T follicular helper cell (primary cell): ENCODE measurements at places on chromosomes 3 and 15.

DNA sequence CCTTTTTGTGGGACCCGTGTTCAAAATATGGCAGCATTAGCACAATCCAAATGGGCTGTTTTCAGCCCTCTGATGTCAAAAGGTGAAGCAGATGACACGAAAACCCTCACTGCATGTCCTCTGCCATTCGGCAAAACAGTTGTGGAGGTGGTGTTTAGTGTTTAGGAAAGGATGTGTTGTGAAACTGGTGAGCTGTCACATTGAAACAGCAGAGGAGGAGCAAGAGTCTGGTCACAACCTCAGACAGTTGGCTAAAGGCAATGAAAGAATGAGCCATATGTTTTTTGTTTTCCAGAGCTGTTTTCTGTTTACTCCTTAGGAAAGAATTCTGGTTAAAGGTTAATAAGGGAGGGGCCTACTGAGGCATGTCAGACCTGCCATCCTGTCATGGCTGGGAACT is 140.7 kb downstream of the VPS8 start:
- DNase-seq = no peak

DNA sequence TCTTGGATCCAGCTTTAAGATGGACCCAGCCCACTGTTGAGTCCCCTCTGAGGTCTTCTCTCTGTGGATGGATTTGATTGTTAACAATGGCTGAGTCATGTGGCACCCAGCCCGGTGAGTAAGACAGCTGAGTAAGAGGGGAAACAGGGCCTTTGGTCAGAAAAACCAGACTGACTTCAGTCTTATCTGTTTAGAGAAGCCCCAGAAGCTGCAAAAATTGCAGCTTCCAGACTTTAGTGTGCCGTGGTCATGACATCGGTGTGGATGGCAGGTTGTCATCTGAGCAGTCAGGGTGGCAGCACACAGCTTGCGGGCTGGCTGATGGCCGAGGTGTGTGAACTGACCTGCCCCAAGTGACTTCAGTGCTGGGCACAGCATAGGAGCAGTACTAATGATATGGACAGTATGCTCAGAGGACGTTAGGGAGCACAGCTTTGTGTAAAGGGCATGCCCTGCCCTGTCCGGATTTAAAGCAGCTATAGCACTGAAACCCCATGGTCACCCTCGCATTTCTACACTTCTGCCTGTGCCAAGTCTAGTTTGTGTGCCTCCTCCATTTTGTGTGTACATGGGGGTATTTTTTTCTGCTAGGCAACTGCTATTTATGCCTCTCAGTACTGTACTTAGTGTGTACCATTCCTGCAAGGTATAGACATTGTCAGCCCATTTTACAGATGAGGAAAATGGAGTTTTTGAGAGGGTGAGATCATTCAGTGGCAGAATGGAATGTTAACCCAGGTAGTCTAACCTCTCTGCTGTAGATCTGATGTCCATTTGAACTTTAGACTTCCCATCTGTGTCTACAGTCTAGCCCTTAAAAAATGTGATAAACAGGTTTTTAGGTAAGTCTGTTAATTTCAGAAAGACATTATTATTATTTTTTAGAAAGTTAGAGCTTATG is 44.4 kb downstream of the FLNB start:
- DNase-seq = no peak

GRCh38 chr3:187403768-187404288 is 35.6 kb downstream of the RTP4 start:
- no peak for DNase-seq

GRCh38 chr15:71313806-71314205 is 198.5 kb downstream of the THSD4 start:
- no peak for DNase-seq

DNA sequence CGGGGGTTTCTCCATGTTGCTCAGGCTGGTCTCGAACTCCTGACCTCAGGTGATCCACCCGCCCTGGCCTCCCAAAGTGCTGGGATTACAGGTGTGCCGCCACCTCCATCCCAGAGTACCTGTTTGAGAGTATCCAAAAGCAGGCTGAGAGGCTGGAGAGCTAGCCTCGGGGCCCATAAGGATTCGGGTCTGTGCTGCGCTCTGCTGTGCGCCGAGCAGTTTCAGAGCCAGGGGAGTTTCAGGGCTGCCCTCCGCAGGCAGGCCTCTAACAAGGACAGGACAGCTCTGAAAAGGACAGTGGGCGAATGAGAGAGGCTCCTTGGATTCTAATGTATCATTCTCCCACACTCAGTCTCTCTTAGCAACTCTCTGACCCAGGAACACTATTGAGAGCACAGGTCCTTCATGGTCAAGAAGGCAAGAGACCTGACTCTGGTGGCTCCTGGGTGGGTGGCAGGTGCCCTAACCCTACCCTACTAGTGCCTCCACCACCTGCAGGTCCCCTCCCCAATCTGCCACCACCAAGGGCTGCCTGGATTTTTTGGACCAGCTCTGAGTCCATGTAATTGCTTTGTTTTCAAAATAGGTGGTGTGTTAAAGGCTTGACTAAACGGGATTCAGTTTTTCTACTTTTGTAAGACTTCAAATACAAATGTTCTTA is 27.8 kb downstream of the MAGEF1 start:
- DNase-seq = no peak

DNA sequence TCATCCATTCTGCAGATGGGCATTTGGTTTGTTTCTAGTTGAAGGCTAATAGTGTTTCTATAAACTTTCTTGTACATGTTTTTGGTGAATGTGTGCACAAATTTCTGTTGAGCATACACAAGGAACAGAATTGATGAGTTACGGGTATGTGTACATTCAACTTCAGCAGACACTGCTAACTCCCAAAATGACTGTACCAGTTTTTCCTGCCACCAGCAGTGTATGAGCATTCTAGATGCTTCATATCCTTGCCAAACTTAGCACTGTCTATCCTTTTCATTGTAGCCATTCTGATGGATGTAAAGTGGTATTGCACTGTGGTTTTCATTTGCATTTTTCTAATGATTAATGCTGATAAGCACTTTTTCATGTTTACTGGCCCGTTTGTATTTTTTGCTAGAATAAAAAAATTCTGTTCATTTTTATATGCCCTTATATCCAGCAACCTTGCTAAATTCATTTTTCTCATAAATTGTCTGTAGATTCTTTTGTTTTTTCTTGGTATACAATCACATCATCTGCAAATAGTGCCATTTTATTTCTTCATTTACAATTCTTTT is 110.2 kb downstream of the ATP1B3 start:
- no peak for DNase-seq

DNA sequence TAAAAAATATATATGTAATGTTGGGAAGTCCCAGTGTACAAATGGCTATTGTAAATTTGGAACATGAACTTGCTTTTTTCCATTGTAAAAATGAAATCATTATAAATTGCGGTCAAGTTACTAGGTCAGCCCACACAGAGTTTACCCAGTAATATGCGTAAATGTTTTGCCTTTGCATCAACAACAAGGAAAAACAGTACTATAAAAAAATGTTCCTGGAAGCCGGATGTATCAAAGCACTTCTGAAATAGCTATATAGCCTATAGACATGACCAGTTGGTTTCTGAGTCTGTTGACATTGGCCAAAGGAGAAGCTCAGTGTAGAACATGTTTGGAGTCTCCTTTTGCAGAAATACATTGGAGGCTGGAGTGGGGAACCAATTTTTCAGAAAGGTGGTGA is 23.2 kb downstream of the CTNNB1 start:
- no peak for DNase-seq

DNA sequence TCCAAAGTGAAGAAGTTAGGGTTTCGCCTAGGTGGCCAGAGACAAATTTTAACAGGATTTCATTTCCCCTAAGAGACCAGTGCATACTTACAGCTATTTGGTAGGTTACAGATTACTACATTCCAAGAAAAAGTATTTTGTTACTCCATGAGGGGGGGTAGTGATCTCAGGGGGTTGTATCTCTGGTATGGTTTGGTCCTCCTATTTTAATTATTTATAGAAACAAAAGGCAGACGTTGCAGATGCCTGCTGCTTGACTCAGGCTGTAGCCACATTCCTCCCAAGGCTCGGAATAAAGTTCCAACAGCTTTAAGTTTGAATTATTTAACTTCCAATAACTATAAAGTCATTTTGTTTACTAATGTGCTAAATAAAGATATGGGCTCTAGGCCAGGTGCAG is 1.3 kb upstream of the TRIM59 start:
- DNase-seq = no peak

DNA sequence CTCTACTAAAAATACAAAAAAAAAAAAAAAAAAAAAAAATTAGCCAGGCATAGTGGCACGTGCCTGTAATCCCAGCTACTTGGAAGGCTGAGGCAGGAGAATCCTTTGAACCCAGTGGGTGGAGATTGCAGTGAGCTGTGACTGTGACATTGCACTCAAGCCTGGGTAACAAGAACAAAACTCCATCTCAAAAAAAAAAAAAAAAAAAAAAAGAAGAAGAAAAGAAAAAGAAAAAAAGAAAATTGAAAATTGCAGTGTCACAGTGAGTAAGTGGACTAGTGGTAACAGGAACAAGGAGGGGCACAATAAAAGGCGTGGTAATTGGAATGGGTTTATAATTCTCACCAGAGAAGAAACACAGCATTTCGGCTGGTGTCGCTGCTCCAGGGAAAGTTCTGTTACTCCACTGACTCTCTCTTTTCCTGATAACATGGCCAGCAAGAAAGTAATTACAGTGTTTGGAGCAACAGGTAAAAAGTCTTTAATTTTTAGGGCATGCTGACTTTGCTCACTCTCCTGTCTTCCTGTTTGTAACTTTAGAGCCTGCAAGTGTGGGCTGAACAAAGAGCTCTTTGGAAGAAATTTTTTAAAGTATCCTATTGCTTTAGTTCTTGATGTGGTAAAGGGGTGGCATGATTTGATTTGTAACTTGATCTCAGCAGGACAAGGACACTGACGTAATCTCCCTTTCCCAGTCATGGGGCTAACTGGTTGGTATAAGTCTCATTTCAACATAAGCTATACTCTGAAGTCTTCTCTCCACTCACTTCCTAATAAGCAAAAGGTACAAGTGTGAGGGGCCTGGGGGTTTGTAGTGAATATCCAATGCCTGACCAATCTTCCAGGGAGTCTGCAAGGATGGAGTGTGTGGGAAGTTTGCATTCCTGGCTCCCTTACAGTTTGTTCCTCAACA is 22.1 kb upstream of the TRA2B start:
- DNase-seq = no peak

DNA sequence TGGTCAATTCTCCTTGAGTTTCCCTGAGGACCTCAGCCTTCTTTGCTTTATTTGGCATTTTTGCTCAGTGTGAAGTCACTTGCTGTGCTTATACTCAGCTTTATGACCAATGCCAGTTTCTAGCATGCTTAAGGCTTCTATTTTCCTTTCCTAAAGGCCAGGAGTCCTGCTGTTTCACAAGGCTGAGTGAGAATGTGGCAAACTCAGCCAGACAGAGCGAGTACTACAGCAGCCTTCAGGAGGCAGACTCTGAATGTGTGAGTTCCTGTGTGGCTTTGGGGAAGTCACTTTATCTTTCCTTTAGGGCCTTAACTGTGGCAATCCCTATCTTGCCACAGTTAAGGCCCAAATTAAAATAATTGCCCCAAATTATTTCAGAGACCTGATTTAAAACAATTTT is 213.2 kb upstream of the MRPL3 start:
- DNase-seq = no peak

GRCh38 chr3:52046186-52046901 is 10.0 kb downstream of the DUSP7 start:
- no peak for DNase-seq

DNA sequence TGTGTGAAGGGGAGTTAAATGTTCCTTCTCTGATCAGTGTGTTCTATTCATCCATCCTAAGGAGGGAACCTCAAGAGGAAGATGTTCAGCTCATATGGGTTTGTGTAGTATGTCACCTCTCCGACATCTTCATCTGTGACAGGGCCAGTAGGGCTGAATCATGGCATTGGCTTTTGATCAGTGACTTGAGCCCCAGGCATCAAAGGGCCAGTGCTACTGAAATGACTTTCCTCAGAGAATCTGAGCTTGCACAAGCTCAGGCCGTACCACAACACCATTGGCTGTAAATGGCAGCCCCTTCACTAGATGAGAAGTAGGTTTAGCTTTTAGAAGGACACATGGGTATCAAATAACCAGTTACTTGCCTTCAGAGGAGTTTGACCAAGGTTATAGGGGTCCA is 183.2 kb upstream of the NR2E3 start:
- no peak for DNase-seq

DNA sequence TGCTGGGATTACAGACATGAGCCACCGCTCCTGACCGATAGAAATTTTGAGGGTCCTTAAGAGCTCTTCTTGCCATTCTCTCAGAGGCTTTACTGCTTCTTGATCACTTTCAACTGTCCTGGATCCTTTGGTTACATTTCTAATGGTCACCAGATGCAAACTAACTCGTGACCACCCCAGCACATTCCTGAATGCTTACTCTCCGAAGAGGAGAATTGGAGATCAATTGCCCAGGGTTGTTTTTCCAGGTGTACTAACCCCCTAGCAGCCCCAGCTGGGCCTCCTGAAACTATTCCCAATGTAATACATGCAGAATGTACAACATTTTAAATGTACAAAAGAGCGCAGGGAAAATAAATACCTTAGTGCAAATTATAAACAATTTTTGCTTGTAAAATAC is 65.1 kb upstream of the TBL1XR1 start:
- DNase-seq = no peak
